ENCODE measurements at places on chromosomes 2 and 18.

DNA sequence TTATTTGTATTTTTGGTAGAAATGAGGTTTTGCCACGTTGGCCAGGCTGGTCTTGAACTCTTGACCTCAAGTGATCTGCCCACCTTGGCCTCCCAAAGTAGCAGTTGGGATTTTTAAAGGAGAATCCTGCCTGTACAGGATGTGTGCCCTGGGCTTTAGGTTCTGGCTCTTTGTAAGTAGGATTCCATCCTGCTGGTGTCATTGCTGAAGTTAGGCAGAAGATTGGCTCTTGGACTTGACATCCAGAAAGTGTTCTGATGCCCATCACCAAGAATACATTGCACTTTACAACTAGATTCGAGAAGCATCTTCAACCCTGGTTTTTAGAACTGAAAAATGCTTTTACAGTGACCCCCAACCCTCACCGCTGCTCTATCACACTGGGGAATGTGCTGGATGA is 4.4 kb upstream of the TWIST2 start:
- no peak for DNase-seq

DNA sequence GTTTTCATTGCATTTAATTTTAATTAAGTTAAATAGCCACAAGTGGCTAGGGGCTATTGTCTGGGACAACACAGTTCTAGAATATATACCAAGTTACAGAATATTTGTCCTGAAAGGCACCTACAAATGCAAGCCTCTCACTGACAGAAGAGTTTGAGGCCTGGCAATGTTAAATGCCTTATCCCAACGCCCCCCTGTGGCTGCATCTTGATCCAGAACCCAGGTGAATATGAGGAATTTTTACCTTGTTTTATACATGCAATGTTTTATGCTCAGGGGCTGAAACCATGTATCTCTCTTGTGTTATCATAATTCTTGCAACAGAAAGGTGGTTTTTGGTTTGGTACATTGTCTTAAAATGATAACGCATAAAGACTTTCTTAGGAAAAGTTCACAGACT is 71.8 kb upstream of the SEC11C start:
- DNase-seq, result no peak

GRCh38 chr2:45069684-45070083 is 60.4 kb upstream of the SIX2 start:
- DNase-seq, result no peak

DNA sequence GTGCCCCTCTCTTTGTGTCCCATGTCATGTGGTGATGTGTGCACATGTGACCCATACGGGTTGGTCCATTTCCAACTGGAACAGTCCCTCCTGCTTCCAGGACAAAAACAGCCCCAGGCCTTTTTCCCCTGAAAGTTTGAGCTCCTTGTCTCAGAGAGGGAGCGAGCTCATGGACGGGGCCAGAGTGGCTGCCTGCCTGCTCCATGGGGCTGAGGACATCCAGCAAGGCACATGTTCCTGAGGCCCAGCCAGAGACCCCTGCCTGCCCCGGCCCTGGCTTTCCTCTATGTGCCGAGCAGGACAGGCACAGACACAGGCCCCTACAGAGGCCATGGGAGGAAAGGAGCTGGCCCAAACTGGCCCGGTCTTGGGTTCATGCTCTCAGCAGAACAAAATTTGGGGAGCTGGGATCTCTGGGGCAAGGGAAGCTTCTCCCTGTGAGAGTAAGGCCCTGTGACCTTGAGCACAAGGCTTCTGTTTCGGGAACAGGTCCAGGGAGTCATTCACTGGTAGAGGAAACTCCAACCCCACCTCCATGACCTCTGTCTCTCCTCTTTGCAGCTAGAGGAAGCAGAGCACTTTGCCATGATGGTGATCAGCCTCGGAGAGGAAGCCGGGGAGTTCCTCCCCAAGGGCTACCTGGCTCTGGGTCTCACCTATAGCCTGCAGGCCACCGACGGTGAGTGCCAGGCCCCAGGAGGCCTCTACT is 105.8 kb upstream of the MCFD2 start:
- DNase-seq, result no peak

GRCh38 chr2:134086594-134087219 is 167.2 kb upstream of the MGAT5 start:
- no peak for DNase-seq
